AML-193 (cell line): ENCODE measurements at places on chromosomes 5 and 9.
A peak's percentile ranks its signal among the peaks of the same experiment; 100 is the strongest.

GRCh38 chr9:32832346-32832745 is 49.0 kb downstream of the TMEM215 start:
- no peak for DNase-seq

DNA sequence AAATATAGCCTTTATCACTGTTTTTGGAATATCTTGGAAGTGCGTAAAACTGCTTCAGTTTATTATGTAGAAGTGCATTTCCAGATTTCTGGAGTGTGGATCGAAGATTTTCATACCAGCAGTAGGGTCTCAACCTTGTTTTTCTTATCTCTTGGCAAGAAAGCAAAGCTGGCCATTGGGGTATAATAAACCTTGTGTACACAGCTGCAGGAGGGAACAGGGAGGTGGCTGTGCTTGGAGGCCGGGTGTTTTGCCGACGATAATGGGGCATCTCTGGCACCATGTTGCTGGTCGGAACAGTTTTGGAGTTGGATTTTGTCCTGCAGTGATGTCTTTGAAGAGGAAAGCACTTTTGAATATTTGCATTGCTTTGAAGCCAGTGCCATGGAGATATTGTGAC is 308.8 kb upstream of the DMRT1 start:
- DNase-seq, result no peak

DNA sequence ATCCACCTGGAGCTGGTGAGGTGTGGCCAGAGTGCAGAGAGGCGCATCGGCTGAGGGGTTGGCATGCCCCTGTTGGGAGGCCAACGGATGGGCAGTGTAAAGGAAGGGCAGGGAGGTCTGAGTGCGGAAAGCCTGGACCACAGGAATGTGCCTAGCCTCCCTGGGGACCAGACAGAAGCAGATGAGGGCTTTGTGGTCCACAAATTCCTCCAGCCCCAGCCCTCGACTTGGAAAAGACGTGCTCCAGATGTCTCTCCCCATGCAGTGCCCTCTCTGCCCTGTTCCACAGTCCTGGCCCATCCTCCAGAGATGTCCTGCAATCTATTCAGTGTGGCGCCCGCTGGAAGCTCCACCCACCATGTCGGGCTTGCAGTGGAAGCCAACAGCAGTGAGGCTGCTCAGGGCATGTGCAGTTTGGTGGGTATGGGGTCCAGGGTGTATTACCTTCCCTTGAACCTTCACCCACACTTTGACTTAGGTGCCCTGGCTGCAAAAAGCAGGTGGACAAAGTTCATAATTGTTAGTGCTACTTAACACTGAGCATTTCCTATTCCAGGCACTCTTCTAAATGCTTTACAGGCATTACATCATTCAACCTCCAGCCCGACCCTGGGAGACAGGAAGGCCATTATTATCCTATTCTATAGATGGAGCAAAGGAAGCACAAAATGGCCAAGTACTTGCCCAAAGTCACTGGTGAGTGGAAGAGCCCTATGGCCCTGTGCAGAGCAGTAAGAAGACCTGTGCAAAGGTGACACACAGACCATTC is 120.2 kb upstream of the SLC25A48 start:
- no peak for DNase-seq

- peak; percentile 35 for DNase-seq
Observed at GRCh38 chr9:108813951-108814601, 41.7 kb downstream of the ACTL7B start.

GRCh38 chr9:112072721-112073638 is 102.1 kb downstream of the SUSD1 start:
- no peak for DNase-seq

DNA sequence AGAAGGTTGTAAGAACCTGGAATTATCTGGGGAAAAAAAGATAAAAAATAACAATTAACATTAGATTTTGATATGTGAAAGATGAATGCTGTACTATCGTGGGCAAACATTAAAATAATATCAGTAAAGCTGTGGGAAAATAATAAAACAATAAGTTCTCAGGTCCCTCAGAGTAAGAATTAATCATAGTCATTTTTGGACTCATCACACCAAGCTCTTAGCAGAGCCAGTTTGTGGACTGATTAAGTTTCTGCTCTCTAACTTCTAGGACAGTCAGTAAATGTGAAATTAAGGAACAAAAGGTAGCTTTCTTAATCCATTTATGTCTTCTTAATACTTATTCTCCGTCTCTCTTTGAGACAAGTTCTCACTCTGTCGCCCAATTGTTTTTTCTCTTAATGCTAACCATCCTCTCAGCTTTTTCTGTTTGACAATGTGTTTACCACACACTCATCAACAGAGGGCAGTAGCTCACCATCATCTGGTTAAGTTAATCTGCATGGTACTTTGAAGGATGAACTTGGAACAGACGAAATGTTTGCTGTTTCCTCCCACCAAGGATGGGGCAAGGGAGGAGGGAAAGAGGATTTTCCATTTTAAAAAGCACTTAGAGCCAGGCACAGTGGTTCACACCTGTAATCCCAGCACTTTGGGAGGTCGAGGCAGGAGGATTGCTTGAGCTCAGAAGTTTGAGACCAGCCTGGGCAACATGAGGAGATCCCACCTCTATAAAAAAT is 5.3 kb upstream of the ACO1 start:
- peak; percentile 75 for DNase-seq
